ENCODE measurements at places on chromosomes 5 and 9. TPM values are rescaled to one million over a fixed set of nuclear protein-coding genes. Genes with fewer than 3 reads are reported as not detected.

Gene IFNE
- total RNA-seq = not detected

GRCh38 chr5:35009657-35010056 lies 38.1 kb downstream of the AGXT2 start:
- peak; percentile 36 for DNase-seq
- no peak overlapping the region for H3K27ac ChIP-seq
- no peak overlapping the region for H3K4me3 ChIP-seq
- H3K4me1 ChIP-seq = no peaks in the 10 kb centered on the region
- H3K36me3 ChIP-seq = no peaks in the 10 kb centered on the region

DNA sequence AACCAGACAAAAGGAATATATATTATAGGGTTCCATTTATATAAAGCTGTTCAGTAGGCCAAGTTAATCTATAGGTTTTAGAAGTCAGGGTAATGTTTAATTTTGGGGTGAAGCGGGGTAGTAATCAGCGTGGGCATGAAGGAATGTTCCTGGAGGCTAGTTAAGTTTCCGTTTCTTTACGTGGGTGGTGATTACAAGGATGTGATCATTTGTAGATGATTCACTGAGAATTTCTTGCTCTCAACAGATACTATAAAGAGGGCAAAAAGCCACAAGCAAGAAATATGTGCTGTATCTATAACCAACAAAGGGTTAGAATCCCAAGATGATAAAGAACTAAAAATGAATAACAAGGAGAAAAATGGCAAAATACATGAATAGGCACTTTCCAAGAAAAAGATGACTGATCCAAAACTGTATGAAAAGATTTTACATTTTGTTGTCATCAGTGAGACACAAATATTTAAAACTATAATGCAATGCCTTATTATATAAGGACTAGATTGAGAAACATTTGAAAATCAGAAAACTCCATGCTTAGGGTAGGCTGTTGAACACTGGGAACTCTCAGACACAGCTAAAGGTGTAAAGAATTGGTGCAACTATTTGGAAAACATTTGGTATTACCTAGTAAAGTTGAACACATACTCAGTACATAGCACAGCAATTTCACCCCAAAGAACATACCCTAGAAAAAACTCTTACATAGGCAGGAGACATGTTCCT lies 224.3 kb upstream of the S1PR3 start:
- DNase-seq = no peak
- H3K4me1 ChIP-seq = peaks cover 18% of the 10 kb centered on the region
- no peak overlapping the region for H3K4me3 ChIP-seq
- no peaks in the 10 kb centered on the region for H3K27me3 ChIP-seq
- H3K27ac ChIP-seq = no peak overlapping the region

- peak overlapping the region; percentile 98 for H3K27ac ChIP-seq
- H3K36me3 ChIP-seq = no peaks in the 10 kb centered on the region
- no peaks in the 10 kb centered on the region for H3K27me3 ChIP-seq
- peak overlapping the region; percentile 65 for H3K4me3 ChIP-seq
- peak; percentile 44 for DNase-seq
- H3K4me1 ChIP-seq = peaks cover 2% of the 10 kb centered on the region
These were observed 556 bp downstream of the MTREX start for GRCh38 chr5:55308254-55308836.

- H3K36me3 ChIP-seq = no peaks in the 10 kb centered on the region
- no peak for DNase-seq
- H3K4me3 ChIP-seq = no peak overlapping the region
- H3K27ac ChIP-seq = no peak overlapping the region
- peaks cover 9% of the 10 kb centered on the region for H3K4me1 ChIP-seq
These were observed 57.2 kb downstream of the RANBP6 start for GRCh38 chr9:5958273-5958672.

DNA sequence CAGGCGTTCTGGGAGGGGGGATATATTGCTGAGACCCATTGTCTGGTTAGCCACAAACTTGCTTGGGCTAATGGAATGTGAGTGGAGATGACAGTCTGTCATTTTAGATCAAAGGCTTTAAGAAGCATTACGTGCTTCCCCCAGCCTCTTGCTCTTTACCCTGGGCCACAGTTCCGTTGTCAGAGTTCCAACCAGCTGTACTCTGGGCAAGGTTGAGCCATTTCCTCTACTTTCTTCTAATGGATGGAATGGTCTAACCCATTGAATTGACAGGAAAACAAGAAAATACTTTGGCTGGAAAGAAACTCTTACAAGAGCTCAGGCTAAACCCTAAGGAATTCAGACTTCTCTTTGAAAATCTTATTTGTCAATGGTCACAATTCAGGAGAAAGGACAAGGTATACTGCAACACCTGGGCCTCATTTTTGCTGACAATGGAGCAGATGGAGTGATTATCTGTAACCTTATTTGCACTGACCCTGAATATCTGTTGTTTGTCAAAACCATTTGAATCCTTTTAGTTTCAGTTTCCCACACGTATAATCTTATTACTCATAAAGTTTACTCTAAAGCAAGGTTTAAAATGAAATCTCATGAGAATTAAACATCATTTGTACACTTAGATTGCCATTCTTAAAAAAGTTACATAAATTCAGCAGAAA lies 231.4 kb downstream of the PDE4D start:
- H3K36me3 ChIP-seq = no peaks in the 10 kb centered on the region
- no peak overlapping the region for H3K4me3 ChIP-seq
- DNase-seq = peak; percentile 70

DNA sequence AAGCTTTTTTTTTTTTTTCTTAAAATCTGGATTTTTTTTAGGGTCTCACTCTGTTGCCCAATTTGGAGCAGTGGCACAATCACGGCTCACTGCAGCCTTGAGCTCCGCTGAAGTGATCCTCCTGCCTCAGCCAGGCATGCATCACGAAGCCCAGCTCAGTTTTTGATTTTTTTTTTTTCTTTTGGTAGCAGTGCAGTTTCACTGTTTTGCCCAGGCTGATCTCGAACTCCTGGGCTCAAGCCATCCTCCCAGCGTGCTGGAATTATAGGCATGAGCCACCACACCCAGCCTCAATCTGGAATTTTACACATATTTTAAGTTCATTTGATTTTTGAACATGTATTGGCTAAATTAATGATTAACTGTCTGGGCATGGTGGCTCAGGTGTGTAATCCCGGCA lies 36.3 kb downstream of the TRIO start:
- peaks cover 15% of the 10 kb centered on the region for H3K4me1 ChIP-seq
- H3K27ac ChIP-seq = no peak overlapping the region
- H3K36me3 ChIP-seq = no peaks in the 10 kb centered on the region
- no peaks in the 10 kb centered on the region for H3K27me3 ChIP-seq
- no peak for DNase-seq
- H3K4me3 ChIP-seq = no peak overlapping the region

All from lung (tissue), 17 donors.